ENCODE measurements at places on chromosomes 11 and 22. TPM values are rescaled to one million over a fixed set of nuclear protein-coding genes. Genes with fewer than 3 reads are reported as not detected.

The ARHGAP8 gene
- 32.6 TPM for total RNA-seq

The OR8D1 gene
- not detected for total RNA-seq

The MYH9 gene
- total RNA-seq = 808 TPM

The OR52I2 gene
- not detected for total RNA-seq

The TCN1 gene
- not detected for total RNA-seq

The FGF19 gene
- total RNA-seq = not detected

The MICAL2 gene
- 54.6 TPM for total RNA-seq

The CCDC15 gene
- 4.7 TPM for total RNA-seq

The CATSPERZ gene
- total RNA-seq = 0.90 TPM

The HTR3B gene
- not detected for total RNA-seq

- no peak for DNase-seq
Observed at GRCh38 chr11:27720277-27720830, 20.1 kb upstream of the BDNF start.

DNA sequence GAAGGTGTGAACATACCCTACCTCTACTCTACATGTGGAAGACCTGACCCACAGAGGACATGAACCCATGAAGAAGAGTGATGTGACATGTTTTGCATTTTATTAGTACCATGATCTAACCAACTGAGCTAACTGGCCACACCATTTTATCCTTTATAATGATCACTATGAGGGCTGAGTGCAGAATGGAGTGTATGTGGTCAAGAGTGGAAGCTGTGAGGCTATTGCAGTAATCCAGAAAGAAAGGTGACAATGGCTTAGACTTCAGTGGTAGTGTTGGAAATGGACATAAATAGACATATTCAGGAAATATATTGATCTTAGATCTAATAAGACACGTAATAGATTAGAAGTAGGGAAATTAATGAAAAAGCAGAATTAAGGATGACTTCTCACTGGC lies 3.8 kb downstream of the SRSF8 start:
- no peak for DNase-seq

- no peak for DNase-seq
Observed at GRCh38 chr11:36399236-36399635, 103.1 kb downstream of the PRR5L start.

- no peak for DNase-seq
Observed at GRCh38 chr11:69086152-69087132, 37.7 kb downstream of the TPCN2 start.

GRCh38 chr11:92907671-92908070 lies 61.8 kb upstream of the MTNR1B start:
- DNase-seq = no peak

GRCh38 chr11:58898106-58898505 lies 41.2 kb upstream of the GLYATL1 start:
- no peak for DNase-seq

DNA sequence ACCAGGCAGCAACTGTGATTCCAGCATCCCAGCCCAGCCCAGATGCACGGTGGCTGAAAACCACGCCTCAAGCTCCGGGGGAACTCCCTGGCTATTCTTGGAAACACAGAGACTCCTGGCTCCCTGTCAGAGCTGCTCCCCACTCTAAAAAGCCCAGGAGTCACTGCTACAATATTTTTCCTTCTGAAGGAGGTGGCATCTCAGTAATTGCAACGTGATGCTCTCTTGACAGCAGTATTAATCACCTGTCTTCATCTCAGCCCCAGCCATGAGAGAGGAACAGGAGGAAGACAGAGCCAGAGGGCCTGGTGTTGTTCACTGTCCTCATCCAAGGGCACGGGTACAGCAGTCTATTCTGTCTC lies 26.9 kb downstream of the DRD2 start:
- DNase-seq = no peak

- no peak for DNase-seq
Observed at GRCh38 chr11:112195951-112196351, 20.6 kb downstream of the BCO2 start.

DNA sequence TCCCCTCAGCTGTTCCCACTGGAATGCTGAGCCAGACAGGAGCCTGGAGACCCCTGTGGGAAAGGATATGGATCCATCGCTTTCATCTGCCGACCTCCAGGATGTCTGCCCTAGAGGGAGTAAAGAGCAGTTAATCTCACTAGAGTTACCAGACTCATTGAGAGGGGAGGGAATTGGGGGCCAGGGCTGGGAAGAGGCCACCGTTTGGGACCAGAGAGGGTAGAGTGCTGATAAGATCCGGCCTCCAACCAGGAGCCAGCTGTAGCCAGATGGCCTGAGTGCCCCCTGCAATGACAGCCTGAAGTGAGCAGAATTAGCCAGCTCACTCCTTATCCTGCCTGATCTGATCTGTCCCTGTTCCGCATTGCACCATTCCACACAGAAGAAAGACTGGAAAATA lies 3.7 kb upstream of the APLNR start:
- no peak for DNase-seq

DNA sequence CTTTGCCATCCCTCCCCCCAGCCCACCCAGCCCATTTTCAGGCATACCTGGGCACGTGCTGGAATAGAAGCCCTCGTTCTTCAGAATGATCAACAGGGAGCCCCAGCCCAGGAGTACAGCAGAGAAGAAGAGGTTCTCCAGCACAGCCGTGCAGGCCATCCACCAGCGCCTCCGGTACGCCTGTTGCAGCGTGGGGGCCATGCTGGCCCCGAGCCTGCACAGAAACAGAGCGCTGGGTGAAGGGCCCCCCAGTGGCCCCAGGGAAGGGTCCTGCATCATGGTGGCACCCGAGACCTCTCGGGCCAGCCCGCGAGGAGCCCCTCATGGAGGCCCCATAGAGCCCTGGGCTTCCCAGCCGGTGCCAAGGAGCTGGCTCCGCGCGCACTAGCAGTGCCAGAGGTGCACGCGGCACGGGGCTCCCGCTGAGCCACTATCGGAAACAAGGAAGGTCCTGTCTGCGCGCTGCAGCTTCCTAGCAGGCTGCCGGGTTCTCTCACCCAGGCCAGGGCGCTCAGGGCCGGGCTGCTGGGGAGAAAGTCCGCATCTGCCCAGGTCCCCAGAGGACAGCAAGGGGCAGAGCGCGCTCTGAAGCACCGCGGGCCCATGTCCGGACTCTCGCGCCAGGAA lies 1.5 kb downstream of the SLC43A1 start:
- peak; percentile 55 for DNase-seq

- no peak for DNase-seq
Observed at GRCh38 chr11:99693941-99694492, 673.3 kb downstream of the CNTN5 start.

DNA sequence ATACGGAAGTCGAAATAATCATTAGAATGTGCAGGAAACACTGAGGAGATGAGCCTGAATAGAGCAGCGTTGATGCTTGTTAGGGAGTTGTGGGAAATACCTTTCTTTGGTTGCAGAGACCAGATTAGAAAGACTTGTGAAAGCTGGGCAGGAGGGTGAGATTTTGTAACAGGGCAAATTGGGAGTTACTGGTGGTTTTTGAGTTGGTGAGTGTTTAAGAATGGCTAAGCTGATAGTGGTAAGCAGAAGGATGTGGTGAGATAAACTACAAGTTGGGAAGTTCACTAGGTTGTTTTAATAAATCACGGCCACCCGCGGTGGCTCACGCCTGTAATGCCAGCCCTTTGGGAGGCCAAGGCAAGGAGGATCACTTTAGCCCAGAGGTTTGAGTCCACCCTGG lies 34.4 kb downstream of the MCAM start:
- DNase-seq = no peak

DNA sequence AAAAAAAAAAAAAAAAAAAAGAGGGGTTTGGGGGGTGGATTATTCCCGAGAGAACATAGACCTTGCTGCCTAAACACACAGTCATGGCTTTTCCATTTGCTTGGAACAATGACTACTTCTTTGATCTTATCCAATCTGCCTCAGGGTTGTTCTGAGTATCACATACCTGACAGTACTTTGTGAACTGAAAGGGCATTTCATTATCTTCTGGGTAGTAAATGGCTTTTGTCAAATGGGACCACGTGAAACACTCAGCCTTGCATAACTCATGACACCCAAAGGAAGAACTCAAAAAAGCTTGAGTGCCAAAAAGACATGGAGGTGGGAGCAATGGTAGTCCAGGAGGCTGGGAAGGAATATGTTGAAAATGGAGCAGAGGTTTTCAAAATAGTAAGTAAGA lies 123.2 kb upstream of the BID start:
- no peak for DNase-seq

GRCh38 chr22:50151571-50152537 lies 18.7 kb upstream of the PANX2 start:
- no peak for DNase-seq

DNA sequence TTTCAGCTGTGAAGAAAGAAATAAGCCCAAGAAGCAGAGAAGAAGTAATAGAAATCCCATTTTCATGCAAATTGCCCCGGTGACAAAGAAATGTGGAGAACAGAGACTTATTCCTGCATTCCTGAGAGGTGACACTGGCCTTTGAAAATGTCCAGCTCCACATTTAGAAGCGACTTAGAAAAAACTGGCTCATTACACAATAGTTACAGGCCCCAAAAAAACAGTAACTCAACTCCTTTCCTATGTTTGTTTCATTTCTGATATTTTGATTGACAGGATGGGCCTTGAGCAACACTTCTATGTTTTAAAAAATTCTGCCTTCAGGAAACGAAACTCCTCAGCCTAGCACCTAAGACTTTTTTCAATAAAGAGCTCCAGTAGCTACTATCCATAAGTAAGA lies 726.9 kb upstream of the TENM4 start:
- no peak for DNase-seq

- no peak for DNase-seq
Observed at GRCh38 chr11:11318961-11319360, 34.1 kb downstream of the CSNK2A3 start.

- no peak for DNase-seq
Observed at GRCh38 chr22:32354360-32355351, 3.0 kb upstream of the RFPL3 start.
